Daoy (cell line): ENCODE measurements at places on chromosomes 7 and 10. TPM values are rescaled to one million over a fixed set of nuclear protein-coding genes. Genes with fewer than 3 reads are reported as not detected.

The EVX1 gene
- not detected in 2 replicates for total RNA-seq

The TSPAN15 gene
- 1.6 and 4.6 TPM in 2 replicates for total RNA-seq

The ABCA13 gene
- under 0.01 and 0.06 TPM in 2 replicates for total RNA-seq

The PROSER2 gene
- total RNA-seq: 22.4 and 35.7 TPM in 2 replicates

The SPACDR gene
- total RNA-seq: 1.6 TPM in 1 of 2 replicates, not detected in the other

The WASL gene
- 11.0 and 12.7 TPM in 2 replicates for total RNA-seq

The TAS2R5 gene
- 0.06 TPM in 1 of 2 replicates, not detected in the other for total RNA-seq

The SLC26A3 gene
- total RNA-seq: not detected in 2 replicates

The GRID1 gene
- not detected in 2 replicates for total RNA-seq

The SFRP4 gene
- total RNA-seq: 0.77 and 1.4 TPM in 2 replicates

The KAZALD1 gene
- 3.0 and 12.2 TPM in 2 replicates for total RNA-seq

The TRDMT1 gene
- total RNA-seq: 8.4 and 9.1 TPM in 2 replicates

The LCOR gene
- 10.6 and 12.3 TPM in 2 replicates for total RNA-seq

The C7orf57 gene
- 0.91 and 0.95 TPM in 2 replicates for total RNA-seq
